Kasumi-1 (cell line): ENCODE measurements at places on chromosomes 6 and 20.
A peak's percentile ranks its signal among the peaks of the same experiment; 100 is the strongest.

DNA sequence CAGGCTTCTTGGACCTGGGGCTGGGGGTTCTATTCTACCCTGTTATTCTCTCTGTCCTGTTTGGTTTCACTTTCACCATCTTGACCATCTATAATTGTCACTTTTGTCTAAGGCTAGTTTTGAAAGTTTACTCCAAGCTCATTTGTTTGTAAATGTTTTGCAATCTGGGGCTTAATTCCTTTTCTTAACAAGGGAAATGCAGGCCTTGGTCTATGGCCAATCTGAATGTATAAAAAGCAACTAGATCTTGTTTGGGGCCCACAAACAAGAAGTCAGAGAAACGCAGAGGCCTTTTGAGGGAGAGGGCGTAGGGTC, 86.3 kb upstream of the PREP start:
- no peak for DNase-seq

GRCh38 chr20:11331096-11331495, 586.6 kb upstream of the BTBD3 start:
- DNase-seq, result no peak

GRCh38 chr6:11111769-11112437, 378 bp upstream of the ERVFRD-1 start:
- DNase-seq, result peak; percentile 95

- no peak for DNase-seq
Observed at GRCh38 chr6:75219263-75219662, 13.4 kb upstream of the COL12A1 start.

DNA sequence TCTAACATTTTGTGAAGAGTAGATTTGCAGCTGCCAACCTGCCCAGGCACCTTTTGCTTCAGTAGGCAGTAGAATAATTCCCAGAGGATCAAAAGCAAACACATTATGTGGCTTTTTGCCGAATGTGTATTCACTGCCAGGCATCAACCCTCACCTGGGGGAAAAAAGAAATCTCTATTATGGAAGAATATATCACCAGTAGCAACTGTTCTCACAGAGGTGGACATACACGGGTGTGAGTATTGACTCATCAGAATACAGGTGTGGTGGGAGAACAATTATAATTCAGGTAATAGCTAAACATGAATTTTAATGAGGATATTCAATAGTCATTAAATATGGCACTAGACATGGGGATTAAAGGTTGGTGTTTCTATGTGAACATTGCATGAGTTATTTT, 910.7 kb downstream of the TFAP2A start:
- no peak for DNase-seq
